ENCODE measurements at places on chromosomes 12 and 14.

- DNase-seq, result no peak
These were observed 3.0 kb upstream of the PITPNM2 start for GRCh38 chr12:123153906-123154305.

DNA sequence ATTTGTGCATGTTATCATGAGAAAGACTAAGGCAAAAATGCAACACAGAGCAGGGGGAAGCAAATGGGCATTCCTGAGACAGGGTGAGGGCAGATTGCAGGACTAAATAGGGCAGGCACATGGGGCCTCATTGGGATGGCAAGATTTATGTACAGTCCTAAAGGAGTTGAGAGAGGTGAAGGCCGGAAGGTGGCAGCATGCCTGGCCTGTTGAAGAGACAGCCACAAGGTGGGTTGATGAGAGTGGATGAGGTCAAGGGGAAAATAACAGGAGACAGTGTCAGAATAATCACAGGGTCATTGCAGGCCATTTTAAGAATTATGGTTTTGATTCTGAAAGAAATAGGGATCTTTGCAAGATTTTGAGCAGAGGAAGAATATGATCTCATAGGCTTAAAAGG, 21.0 kb downstream of the PAH start:
- DNase-seq, result no peak

DNA sequence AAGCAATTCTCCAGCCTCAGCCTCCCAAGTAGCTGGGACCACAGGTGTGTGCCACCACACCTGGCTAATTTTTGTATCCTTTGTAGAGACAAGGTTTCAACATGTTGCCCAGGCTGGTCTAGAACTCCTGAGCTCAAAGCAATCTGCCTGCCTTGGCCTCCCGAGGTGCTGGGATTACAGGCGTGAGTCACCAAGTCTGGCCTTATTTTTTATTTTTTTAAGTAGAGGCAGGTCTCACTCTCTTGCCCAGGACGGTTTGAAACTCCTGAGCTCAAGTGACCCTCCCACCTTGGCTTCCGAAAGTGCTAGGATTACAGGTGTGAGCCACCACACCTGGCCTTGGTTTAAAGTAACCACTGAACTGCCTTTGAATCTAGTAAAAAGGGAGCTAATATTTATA, 56.8 kb downstream of the SPPL3 start:
- no peak for DNase-seq

DNA sequence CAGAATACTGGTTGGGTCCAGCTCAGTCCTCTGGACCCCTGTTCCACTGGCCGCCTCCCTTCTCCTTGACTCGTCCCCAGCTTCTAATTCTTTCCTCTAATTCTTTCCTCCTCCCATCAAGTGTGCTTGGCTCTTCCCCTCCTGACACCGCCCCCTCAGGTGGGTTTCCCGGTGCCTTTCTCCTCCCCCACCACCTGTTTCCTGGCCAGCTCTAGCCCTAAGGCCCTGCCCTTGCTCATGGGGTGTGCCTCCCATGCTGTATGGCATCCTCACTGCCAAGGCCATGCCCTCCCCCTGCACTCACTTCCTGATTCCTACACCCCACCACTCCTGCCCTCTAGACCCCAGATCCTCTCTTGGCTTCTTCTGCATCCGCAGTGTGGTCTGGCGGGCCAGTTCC, 12.1 kb upstream of the EML1 start:
- no peak for DNase-seq

- no peak for DNase-seq
These were observed 124.8 kb upstream of the WSCD2 start for GRCh38 chr12:108004319-108004718.

- no peak for DNase-seq
These were observed 29.0 kb downstream of the NCOR2 start for GRCh38 chr12:124538194-124539082.

DNA sequence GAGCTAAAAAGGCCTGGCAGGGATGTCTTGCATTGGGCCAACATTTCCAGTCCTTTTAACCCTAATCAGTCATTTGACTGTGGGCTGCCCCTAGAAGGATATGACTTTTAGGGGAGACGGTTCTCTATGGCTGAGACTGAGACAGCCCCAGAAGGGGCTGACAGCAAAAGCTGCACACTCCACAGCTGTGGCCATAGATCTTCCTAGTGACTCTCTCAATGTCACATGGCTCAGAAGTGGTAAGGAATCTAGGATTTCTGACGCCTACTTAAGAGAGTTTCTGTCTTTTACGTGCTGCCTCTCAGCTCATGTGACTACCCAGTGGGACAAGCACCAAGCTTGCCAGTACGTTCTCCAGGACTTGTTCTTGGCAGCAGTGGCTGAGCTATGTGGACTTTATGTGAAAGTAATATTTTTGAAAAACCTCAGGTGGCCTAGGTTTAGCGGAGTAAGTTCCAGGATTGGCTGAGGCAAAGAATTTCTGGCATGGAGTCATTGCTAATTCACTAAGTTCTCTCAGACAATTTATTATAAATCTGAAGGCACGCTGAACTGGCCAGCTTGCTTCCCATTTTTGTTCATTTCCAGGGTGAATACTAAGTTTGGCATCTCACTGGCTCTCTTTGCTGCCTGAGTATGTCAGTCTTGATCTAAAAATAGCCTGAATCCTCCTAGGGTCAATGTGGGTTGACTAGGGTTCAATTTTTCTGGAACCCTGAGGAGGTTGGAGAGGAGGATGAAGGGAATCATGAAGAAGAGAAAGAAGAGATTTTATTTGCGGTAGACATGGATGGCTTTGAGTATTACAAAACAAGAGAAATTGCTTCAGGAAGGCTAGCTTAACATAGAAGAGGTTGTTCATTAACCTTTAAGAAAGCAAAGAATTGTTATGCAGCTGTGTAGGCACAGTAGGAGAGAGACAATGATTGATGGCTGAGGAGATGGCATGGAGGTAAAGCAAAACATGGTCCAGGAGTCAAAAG, 271.8 kb downstream of the AEBP2 start:
- peak; percentile 47 for DNase-seq

DNA sequence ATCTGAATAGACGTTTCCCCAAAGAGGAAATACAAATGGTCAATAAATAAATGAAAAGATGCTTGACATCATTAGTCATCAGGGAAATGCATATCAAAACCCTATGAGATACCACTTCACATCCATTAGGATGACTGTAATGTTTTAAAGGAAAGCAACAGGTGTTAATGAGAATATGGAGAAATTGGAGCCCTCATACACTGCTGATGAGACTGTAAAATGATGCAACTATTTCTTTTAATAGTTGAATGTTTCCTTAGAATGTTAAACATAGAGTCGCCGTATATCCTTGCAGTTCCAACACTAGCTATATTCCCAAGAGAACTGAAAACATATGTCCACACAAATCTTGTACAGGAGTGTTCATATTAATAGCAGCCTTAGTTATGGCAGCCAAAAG, 133.2 kb downstream of the SLC38A4 start:
- no peak for DNase-seq

GRCh38 chr12:25388183-25388582, 137.5 kb upstream of the KRAS start:
- no peak for DNase-seq

DNA sequence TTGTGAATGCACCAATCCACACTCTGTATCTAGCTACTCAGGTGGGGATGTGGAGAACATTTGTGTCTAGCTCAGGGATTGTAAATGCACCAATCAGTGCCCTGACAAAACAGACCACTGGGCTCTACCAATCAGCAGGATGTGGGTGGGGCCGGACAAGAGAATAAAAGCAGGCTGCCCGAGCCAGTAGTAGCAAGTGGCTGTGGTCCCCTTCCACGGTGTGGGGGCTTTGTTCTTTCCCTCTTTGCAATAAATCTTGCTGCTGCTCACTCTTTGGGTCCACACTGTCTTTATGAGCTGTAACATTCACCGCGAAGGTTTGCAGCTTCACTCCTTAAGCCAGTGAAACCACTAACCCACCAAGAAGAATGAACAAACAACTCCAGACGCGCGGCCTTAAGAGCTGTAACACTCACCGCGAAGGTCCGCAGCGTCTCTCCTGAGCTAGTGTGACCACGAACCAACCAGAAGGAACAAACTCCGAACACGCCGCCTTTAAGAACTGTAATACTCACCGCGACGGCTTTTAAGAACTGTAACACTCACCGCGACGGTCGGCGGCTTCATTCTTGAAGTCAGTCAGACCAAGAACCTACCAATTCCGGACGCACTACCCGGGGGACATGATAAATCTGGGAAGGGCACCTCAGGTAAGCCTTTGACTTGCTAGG, 4.6 kb upstream of the LDHB start:
- no peak for DNase-seq
